Lower leg skin (tissue), 4 donors: ENCODE measurements at places on chromosomes 2 and 18. TPM values are rescaled to one million over a fixed set of nuclear protein-coding genes. Genes with fewer than 3 reads are reported as not detected.

- DNase-seq = no peak
Observed at GRCh38 chr2:150391779-150392178, 95.7 kb downstream of the RND3 start.

- DNase-seq = no peak
Observed at GRCh38 chr2:226795281-226796011, 4.2 kb downstream of the IRS1 start.

DNA sequence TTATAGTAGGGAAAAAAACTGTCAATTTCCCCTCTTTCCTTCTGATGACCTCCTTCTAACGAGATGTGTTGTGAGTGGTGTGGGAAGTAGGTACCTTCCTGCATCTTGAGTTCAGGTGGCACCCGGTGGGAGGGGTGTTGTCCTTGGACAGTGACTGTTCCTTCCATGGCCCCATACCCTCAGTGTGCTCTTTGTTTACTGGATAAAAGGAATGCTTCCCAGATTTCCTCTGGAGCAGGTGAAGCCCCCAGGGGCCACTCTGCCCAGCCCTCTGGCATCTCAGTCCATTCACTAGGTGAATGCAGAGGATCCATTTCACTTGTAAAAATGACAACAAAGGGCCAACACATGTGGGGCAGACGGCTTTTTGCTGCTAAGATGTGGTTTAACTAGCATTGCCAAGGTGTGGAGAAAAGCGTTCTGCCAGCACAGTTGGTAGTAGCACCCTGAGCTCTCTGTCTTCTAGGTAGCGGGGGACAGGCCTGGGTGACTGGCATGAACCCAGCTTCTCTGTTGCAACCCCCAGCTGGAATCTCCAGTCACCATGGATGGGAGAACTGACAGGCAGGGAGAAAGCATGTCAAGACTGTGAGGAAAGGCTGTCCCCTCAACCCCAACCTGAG is 6.9 kb downstream of the GDF7 start:
- DNase-seq = no peak

DNA sequence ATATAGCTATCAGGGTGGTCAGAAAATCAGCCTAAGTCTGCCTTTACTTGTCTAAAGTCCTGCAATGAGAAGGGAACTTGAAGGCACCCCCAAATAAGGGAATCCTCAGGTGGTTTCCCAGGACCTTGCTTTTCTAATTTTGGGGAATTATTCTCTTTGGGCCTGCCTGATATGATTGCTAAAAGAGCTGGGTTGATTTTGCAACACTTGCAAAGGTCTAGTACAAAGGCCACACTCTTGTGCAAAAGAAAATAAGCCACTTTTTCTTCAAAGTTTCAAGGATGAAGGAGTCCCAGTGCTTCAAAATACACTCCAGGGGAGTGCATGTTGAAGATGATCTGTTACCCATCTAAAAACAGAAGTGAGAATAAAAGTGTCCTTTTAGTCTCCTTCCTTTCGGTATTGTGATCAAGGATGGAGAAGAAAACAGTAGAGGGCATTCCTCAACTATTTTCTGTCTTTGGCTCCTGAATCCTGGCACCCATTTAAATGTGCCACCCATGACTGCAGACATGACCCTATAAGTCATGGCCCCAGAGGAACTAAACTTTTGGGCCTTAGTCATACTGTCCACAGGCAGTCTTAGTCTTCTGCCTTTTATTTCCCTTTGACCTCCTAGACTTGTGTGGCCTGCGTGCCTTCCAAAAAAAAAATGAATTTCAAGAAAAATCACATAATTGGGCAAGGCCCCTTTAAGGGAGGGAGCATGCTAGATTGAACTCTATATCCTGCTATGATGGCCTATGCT is 5.1 kb downstream of the SULT1C3 start:
- no peak for DNase-seq

DNA sequence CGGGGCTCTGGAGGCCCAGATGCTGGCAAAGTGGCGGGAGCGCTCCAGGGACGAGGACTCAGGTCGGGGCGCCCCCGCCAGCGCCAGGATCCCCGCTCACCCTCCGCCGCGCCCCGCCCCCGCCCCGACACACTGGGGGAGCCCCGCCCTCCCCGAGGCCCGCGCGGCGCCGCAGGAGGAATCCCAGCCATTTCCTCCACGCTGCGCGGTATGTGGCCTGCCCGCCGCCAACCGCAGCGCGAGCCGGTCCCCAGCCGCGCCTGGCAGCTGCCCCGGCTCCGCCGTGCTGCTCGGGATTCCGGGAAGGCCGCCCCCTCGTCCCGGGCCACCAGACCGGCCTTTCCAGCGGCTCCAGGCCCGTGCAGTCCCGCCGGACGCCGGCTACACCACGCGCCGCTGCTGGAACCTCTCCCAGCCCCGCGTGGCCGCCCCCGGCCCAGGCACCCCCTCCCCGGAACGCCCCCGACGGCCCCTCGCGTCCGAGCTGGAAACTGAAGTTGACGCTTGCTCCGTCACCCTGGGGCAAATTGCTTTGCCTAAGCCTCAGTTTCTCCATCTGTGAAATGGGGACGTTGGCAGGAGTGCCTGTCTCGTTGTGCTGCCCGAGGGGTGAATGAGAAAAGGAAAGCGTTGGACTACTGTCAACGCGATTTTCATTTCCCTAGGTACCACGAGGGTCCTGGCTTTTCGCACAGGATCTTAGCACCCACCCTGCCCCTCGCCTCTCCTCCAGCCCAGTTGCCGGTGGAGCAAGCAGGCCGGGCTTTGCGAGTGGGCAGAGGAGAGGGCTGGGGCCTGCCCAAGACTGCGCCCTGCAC is 53.6 kb downstream of the PKDCC start:
- peak; percentile 92 for DNase-seq

DNA sequence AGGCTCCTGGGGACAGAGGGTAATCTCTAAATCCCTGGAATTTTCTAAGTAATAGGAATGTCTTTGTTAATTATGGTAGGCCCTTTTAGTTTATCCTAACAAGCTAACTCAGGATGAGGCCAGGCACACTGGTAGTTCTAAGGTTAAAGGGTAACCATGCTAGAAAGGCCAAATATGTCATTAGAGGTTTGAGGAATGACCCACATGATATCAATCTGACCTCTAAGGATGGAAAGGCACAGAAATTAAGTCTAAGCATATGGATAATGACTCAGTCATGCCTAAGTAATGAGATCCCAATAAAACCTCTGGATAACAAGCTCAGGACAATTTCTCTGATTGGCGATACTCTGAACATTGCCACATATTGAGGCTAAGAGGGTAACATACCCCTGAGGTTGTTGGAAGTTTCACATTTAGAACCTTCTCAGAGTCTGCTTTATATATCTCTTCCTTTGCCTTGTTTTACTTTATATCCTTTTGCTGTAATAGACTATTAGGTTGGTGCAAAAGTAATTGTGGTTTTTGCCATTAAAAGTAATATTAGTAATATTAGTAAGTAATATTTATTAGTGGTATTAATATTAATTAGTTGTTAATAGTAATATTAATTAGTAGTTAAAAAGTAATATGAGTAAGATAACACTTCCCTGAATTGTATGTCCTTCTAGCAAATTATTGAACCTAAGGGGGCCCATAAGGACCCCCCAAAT is 806.3 kb upstream of the GCFC2 start:
- DNase-seq = no peak

GRCh38 chr2:88003074-88003755 is 13.1 kb downstream of the RNU2-63P start:
- DNase-seq = no peak

GRCh38 chr18:55868909-55869308 is 280.9 kb upstream of the TCF4 start:
- no peak for DNase-seq

GRCh38 chr2:240687045-240687740 is 4.5 kb upstream of the AQP12A start:
- DNase-seq = no peak

- no peak for DNase-seq
Observed at GRCh38 chr2:68287580-68288441, 31.9 kb downstream of the CNRIP1 start.

- no peak for DNase-seq
Observed at GRCh38 chr2:152415231-152415642, 80.3 kb downstream of the FMNL2 start.

DNA sequence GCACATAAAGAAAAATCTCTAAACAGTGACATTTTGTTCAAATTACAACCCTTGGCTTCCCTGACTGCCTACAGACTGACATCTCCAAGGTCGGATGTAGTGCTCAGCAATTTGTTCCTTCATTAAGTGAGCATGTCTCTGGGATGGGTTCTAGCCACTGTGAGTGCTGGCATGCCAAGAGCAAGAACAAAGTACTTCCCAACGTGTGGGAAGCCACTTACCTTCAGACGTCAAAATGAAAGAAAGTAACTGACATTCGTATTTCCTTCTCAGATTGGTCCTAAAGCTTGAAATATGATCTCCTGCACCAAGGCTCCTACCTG is 193.8 kb downstream of the SLC8A1 start:
- DNase-seq = no peak

DNA sequence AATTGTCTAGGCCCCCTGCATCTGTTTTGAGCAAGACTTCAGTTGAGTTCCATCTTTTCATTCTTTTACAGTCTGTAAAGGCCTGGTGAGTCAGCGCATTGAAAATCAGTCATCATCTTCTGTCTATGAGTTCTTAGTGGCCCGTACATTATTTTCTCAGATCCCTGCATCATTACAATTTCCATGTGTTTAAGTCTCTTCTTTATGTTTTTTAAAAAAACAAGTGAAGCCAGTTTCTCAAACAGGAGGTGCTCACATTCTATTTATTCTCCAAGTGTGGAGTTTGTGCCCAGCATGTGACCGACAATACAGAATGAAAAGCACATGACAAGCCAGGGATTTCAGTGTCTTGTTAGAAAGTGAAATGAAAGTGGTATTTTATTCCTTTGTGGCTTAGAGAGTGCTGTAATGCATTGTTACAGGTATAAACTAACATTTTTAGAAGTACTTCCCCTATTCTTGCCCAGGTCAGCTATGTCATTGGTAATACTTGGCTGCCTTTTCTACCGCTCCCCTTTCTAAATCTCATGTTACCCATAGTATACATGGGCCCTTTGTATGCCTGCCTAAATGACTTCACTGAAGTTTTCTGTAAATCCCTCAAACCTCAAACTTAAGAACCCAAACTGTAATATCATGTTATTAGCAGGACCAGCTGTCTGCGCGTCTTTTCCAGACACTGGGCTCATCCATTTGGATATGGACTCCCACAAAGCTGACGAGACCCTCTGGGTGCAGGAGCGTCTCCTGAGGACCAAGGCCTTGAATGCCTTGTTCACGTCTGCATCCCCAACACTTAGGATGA is 67.6 kb downstream of the FEZ2 start:
- no peak for DNase-seq

DNA sequence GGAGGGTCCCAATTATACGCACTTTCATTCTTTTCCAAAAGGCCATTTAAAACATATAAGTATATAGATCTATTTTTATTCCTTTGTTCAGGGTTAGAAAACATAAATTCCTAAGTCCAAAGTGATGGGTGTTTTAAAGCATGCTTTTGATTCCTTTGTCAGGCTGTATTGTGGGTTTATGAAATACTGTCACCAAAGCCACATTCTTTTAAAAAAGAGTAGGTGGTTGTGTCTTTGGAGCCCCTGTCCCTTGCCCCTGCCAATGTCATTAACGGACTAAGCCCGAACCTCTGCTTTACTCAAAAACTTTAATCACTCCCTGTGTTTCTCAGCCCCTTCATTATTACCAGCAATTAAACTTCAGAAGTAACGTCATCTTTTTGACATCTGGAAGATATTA is 104.9 kb upstream of the APCDD1 start:
- DNase-seq = no peak

DNA sequence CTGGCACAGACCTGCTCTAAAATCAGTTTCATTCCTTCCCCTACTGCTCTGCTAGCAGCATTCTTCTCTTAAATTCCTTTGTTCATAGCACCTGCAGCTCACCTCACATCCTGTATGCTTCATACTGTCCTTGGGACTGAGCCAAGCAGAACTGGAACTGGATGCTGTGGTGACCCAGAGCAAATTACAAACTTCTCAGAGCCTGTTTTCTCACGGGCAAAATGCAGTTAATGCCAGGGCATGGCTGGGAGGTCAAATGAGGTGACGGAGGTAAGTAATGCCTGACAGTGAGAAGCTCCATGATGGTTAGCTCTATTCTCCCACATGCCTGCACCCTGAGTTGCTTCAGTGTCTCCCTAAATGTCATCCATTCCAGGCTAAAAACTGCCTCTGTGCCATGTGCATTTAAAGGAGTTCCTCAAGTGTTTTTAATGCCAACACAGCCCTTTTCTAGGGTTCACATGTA is 29.7 kb downstream of the C2orf42 start:
- DNase-seq = no peak

GRCh38 chr2:201347138-201347537 is 10.0 kb downstream of the FLACC1 start:
- DNase-seq = no peak

GRCh38 chr18:3269241-3269913 is 7.4 kb downstream of the MYL12B start:
- DNase-seq = no peak

DNA sequence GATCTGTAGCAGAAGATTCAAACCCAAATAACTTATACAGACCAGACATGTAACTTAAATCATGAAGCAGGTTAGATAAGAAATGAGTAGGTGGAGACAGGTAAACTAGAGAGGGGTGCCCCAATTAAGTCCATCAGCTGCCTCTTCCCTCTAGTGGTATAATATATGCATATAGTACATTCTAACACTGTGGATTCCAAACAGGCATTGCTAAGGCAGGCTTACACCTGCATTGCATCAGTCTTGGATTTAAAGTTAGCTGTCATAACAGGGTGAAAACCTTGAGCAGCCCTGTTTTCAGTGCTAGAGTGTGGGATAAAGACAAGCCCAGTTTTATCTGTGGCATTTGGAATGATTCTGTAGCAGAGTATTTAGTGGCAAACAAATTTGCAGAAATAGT is 63.4 kb downstream of the NYAP2 start:
- DNase-seq = no peak

DNA sequence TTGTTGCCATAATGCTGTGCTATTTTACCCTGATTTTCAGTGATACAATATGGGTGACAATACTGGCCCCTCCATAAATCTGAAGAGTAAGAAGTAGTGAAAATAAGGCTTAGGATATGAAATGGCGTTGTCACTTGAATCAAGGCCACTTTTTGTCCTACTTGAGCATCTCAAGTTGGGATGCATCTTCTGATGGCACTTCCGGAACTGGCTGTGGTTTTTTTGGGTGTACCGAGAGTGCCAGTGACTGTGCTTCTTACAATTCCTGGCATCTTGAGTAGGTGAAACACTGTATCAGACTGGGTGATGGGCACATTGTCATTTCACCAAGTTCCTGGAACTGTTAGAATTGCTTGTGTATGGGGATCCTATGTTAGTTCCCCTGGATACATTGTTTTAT is 52.5 kb upstream of the EML6 start:
- DNase-seq = no peak

ASB1 gene
- 16.6 TPM for total RNA-seq

INHBB gene
- 31.9 TPM for total RNA-seq

CROCC2 gene
- 0.10 TPM for total RNA-seq

ANKRD30B gene
- total RNA-seq = not detected

SPATA3 gene
- total RNA-seq = not detected

OSBPL6 gene
- total RNA-seq = 22.4 TPM

PLEK gene
- total RNA-seq = 2.9 TPM

UGGT1 gene
- total RNA-seq = 29.2 TPM

IL36A gene
- total RNA-seq = not detected
